ENCODE measurements at places on chromosomes 12 and 14.
A peak's percentile ranks its signal among the peaks of the same experiment; 100 is the strongest.

- no peak for DNase-seq
Measured at GRCh38 chr14:94132285-94132887, 3.0 kb upstream of the IFI27L2 start.

GRCh38 chr12:11884706-11885105 lies 186.0 kb upstream of the BCL2L14 start:
- no peak for DNase-seq

GRCh38 chr14:62451221-62451620 lies 594.0 kb downstream of the KCNH5 start:
- DNase-seq = no peak

GRCh38 chr14:84959851-84960520 lies 570.0 kb upstream of the FLRT2 start:
- DNase-seq = no peak

- no peak for DNase-seq
Measured at GRCh38 chr12:19369691-19370148, 69.6 kb upstream of the AEBP2 start.

DNA sequence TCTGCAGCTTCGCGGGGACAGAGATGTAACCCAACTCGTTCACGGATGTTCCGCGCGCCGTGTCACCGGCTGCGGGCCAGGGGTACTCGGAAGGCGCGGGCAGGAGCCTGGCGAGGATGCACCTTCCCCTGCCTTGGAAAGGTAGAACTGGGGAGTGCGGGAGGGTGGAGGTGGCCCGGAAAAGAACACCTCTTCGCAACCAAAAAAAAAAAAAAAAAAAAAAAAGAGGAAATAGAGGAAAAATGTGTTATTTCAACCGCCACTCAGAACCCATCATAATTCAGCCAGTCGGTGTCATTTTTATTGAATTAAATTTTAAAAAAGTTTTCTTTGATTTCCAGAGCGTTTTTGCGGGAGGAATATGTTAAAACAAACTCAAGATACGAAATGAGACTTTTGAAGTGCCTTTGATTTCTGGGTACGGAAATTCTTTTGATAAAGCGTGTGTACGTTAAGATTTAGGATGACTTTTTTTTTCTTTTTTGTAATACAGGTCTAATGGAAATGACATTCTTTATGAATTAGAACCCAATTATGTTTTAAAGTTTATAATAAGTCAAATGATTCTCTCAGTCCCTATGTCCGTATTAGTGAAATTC lies 8.9 kb downstream of the CDKN1B start:
- DNase-seq = no peak

GRCh38 chr14:21097636-21098075 lies 799 bp downstream of the ZNF219 start:
- DNase-seq = no peak

DNA sequence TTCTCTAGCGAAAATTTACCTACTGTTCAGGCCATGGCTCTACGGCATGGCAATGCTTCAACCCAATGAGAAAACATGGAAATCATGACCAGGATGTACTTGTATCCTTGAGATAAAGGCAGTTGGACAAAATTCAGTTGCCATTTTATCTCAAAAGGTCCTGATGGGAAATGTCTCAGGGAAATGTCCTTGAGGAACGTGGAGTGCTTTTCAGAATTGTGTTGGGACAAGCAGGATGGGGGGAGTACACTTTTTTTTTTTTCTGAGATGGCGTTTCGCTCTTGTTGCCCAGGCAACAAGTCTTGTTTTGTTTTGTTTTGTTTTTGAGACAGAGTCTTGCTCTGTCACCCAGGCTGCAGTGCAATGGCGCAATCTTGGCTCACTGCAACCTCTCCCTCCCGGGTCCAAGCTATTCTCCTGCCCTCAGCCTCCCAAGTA lies 86.8 kb upstream of the EIF5 start:
- DNase-seq = no peak

DNA sequence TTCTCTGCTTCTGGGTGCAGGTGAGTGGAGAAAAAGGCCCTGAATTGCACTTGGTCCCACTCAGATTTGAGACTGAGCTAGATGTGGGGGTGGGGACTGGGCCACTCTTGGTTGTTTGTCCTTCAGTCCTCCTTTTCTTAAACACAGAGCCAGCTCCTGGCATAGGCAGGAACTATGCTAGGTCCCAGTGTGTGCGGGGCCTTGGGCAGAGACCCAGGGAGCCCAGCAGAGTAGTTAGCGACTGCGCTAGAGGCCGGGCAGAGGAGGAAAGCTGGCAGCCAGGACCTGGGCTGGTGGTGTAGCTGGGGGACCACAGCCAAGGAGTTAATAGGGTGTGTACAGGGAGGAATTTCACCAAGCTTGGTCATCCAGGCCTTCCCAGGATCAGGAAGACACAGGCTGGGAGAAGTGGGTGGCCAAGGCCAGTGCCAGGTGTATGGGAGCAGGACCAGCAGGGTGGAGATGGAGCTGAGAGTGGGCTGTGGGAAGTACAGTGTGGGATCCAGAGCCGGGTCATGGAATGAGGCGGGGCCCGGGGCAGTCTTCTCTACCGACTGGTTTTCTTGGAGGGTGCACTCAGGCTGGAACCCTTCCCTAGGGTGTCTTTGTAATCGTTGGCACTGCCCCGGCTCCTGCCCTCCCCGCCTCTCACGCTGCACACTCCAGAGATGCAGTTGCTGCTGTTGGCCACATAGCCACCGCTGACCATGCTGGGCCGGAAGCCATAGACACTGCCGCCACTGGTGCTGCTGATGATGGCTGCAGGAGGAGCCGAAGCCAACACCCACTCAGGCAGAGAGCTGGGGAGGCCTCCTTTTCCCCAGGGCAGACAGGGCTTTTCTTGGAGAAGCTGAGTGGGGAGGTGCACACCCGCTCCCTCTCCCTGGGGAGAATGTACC lies 8.7 kb downstream of the KRT71 start:
- DNase-seq = no peak

GRCh38 chr12:50981319-50982239 lies 29.2 kb downstream of the HIGD1C start:
- no peak for DNase-seq

DNA sequence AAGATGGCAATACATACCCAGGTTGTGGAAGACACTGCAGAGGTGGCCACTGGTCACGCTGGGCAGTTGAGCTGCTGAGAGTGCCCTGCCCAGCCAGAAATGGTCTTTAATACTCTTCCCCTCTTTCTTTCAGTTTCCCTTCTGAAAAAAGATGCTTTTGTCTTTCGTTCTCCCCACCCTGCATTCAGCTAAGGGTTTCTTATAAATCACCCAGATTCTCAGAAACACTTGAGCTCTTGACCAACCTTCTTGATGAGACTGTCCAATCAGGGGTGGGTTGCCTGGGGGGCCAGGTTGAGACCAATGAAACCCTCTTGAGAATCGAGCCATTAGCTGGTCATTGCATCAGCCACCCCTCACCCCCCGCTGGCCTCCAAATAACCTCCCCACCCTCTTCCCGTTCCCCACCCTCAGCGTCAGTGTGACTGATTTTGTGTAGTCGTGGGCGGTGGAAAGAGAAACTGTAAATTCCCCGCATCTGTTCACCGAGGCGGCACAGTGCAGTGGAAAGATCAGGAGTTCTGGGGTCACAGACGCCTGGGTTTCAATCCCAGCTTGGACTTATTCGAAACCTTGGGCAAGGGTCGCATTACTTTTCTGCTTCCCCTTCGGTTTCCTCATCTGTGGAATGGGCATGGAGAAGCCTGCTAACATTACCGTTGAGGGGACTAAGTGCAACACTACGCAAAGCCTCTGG lies 52.3 kb downstream of the SLC25A47 start:
- DNase-seq = peak; percentile 75

DNA sequence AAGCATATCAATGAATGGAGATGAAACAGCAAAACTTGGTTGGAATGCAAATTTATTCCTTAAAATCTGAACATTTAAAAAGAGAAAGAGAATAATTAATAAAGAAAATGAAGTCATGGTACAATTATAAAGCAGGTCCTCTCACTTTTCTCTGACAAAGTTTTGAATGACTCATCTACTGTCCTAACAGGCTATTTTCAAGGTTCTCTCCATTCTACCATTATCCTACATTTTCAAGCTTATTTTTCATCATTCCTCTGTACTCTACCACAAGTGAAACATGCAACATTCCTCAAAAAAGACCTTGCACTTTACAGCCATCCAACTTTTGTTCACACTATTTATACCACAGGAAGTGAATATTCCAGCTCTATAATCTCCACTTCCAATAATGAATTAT lies 36.9 kb upstream of the AP4S1 start:
- DNase-seq = no peak

- DNase-seq = no peak
Measured at GRCh38 chr14:29062976-29063375, 296.4 kb downstream of the FOXG1 start.

GRCh38 chr12:71536279-71536938 lies 96.8 kb downstream of the LGR5 start:
- no peak for DNase-seq

DNA sequence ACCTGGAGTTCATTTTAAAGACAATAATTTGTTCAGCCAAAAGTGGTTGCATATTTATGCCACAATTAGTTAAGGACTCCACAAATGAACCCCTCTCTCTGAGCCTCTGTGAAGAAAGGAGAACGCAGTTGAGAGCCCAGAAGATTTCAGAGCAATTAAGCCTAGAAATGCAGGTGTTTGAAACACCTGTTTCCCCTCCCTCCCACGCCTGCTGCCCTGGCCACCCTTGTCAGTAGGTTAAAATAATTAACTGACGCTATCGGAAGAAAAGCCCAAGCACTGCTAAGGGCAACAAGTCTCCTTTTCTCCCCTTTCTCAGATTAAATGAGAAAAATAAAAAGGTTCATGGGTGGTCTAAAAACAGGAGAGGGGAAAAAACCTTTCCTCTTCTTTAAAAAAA lies 99.2 kb downstream of the PPM1A start:
- no peak for DNase-seq

DNA sequence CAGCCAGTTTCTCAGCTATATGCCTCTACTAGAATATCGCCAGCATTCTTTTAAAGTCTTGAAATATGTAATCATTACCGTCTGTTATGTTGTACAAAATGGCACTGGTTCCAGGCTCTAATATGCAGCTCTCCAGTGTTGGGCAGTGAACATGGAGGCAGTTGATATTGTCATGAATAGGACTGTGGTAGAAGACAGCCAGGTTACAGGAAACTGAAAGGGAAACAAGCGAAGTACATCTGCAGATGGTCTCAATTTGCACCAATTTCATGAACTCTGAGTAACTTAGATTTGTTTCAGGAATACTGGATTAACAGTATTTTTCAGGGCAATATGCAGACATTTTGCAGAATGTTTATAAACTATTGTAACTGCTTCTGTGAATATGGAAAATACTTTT lies 13.4 kb upstream of the KLHL42 start:
- no peak for DNase-seq

- DNase-seq = no peak
Measured at GRCh38 chr12:122067966-122068365, 10.6 kb upstream of the MLXIP start.

- no peak for DNase-seq
Measured at GRCh38 chr12:6199531-6200255, 507 bp upstream of the CD9 start.

DNA sequence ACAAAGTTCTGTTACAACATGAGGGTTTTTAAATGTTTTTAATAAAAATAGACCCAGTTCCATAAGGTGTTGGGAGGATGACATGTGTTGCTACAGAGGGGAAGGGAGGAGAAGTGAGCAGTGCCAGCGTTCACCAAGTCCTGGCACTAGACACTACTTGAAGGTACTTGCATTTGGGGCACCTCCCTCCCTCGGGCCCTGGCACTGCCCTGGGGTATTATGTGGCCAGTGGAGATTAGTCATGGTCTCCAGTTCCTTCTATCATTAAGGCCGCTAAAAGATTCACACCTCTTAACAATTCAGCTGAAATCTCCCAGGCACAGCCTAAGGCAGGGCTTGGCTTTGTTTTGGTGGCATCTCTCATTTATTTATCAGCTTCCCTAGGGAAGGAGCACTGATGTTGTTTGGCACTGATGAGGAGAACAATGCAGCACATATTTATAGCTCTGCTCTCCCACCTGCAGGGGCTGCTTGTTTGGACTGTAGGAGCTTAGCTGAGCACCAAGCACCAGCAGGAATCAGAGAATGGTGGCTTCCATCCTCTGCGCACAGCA lies 155.5 kb upstream of the NTF3 start:
- no peak for DNase-seq

DNA sequence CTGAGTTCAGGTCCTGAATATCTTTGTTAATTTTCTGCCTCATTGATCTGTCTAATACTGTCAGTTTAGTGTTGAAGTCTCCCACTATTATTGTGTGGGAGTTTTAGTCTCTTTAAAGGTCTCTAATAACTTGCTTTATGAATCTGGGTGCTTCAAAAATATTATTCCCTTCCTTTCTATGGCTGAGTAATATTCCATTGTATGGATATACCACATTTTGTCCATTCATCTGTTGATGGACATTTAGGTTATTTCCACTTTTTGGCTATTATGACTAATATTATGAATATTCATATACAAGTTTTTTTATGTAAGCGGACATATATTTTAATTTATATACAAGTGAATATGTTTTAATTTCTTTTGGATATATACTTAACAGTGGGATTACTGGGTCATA lies 82.7 kb downstream of the SDR9C7 start:
- DNase-seq = no peak

DNA sequence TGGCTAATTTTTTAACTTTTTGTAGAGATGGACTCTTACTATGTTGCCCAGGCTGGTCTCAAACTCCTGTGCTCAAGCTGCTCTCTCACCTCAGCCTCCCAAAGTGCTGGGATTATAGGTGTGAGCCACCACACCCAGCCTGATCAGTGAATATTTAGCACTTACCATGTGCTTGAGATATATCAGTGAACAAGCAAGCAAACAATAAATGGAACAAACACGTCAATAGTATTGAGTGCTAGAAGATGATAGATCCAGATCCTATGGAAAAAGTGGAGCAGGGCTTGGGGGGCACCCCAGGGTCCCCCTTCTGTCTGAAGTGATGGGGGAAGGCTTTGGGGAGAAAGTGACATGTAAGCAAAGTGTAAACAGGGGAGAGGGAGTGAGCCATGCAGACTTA lies 83.8 kb downstream of the NT5DC3 start:
- no peak for DNase-seq

DNA sequence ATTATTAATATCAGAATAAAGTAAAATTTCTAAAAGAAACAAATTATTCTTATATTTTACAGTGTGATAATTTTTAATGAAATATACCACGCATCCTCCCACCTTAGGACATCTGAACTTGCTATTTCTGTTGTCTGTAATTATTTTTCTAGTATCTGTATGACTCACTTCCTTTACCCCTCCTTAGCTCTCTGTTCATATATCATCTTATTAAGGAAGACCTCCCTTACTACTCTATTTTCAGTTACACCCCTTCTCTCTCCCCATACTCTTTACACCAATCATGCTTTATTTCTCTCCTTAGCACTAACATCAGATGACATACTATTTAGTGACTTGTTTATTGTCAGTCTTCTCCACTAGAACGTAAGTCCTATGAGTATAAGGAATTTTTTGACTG lies 34.2 kb upstream of the C12orf50 start:
- DNase-seq = no peak

DNA sequence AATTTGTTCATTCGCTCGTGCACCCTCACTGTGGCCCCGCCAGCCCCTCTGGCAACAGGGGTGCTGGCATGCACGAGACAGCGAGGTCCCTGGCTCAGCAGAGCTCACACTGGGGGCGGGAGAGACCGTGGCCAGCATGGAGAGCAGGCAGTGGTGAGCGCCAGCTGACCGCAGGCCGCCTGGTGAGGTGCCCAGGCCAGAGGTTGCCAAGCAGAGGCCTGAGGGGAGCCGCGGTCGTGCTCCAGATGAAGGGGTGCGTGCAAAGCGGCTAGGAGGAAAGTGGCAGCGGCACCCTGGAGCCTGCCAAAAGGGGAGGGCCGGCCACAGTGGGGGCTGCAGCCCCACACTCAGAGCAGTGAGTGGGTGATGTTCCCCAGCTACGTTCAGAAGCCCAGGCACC lies 56.1 kb downstream of the CDC42BPB start:
- DNase-seq = no peak

All from stimulated activated CD8-positive, alpha-beta memory T cell treated with anti-CD3 and anti-CD28 coated beads, Interleukin-4, amount 100 ng/mL, for 4 hours (primary cell).